ENCODE measurements at places on chromosomes 2 and 18.
A peak's percentile ranks its signal among the peaks of the same experiment; 100 is the strongest.

- no peak for DNase-seq
Measured at GRCh38 chr2:101274142-101274541, 21.5 kb downstream of the CNOT11 start.

DNA sequence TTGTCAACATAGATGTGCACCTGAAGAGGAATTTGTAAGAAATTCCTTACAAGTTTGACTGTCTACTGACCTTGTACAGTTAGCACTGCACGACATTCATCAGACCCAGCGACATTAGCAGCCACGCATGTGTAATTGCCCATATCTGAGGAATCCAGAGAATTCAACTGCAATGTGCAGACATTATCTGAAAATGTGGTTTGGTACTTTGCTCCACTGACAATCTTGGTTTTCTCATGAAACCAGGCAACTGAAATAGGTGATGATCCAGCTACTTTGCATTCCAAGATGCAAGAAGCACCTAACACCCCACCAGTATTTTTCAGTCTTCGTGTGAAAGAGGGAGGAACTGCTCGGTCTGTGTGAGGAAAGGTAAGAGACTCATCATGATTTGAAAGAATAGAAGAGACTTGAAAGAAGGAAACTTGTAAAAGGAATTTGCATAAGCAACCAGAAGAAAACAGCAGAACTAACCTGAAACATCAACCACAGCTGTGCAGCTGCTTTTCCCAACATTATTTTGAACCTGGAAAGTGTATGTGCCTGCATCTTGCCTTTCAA lies 83.4 kb downstream of the TTN start:
- no peak for DNase-seq

GRCh38 chr2:83844490-83844889 lies 614.6 kb downstream of the SUCLG1 start:
- DNase-seq, result no peak

DNA sequence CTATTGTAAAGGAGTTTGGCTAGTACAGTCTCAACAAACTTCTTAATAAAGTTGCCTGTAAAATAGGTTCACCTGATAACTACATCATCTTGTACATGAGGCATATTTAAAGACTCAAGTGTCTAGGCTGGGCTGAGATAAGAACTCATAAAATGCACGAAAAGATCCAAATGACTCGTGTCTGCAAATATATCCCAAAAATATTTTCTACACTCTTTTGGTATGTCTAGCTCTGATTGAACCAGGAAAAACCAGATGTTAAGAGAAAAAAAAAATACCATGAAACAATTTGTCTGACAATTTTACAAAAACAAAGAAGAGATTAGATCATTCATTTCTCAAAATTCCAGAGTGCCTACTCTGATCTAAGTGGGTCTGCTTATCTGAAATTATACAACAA lies 166.9 kb upstream of the OSR1 start:
- peak; percentile 21 for DNase-seq

GRCh38 chr2:17518212-17519154 lies at the start of gene RAD51AP2:
RAD51AP2 (minus strand) TSS chr2:17518440; CDS start chr2:17518415, 25 bp downstream.
- DNase-seq, result peak; percentile 90

GRCh38 chr18:48781163-48781987 lies 169.4 kb downstream of the SMAD7 start:
- peak; percentile 25 for DNase-seq

GRCh38 chr18:5894611-5895298 lies 567 bp downstream of the TMEM200C start:
- DNase-seq, result no peak

DNA sequence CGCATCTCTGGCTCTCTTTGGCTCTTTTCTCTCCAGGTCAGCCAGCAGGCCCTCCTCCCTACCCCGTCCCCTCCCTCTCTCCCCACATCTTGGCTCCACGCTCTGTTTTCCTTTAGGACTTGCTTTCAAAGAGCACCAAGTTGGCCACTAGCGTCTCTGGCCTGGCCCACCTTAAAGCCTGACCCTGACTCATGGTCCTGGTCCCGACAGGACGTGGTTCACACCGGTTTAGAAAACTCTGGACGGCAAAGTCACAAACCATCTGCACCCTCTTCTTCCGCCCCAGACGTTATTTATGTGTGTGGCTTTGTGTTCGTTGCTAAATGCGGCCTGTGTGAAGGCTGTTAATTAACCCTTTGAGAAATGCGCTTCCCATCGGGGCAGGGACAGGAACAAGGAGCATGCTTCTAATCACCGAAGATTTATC lies 169.0 kb upstream of the HAAO start:
- DNase-seq, result no peak

DNA sequence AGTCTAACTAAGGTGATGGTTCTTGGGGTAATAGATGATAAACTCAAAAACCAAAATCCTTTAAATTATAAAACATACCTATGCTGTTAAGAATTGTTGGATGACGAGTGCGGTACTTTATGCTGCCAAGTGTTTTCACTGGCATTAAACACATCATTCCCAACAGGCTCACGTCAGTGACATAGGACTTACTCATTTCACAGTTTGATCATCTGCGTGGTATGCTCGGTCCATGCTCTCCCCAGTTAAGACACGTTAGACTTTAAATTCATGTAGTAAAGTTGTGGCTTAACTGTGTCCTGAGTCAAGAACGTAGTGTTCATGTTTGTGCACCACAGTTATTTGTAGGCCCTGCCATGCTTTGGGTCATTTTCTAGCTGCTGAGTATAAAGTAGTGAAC lies 125.6 kb upstream of the MYT1L start:
- DNase-seq, result peak; percentile 60

- DNase-seq, result peak; percentile 50
Measured at GRCh38 chr2:46780801-46781445, 134.7 kb downstream of the MCFD2 start.

DNA sequence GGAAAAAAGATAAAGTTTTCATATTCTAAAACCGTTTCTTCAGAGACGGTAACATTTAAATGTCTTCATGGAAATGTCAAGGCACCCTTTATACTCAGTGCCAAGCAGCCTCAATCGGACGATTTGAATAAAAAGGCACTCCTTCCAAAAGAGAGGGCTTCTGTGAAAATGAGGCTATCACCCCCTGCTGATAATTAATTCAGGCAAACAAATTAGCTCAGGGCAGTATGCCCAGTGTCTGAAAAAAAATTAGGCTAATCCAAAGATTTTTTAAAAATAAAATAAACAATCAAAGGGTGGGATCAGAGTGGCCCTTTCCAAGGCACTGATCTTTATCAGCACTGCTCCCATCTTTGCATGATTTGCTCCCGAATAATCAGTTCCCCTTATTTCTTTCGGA lies 151.0 kb upstream of the PID1 start:
- DNase-seq, result no peak

- DNase-seq, result no peak
Measured at GRCh38 chr18:42338683-42339082, 383.6 kb downstream of the PIK3C3 start.

- DNase-seq, result no peak
Measured at GRCh38 chr18:77004555-77005380, 127.8 kb downstream of the MBP start.
